Dermis blood vessel endothelial cell (primary cell): ENCODE measurements at places on chromosomes 2 and 18. TPM values are rescaled to one million over a fixed set of nuclear protein-coding genes. Genes with fewer than 3 reads are reported as not detected.
A peak's percentile ranks its signal among the peaks of the same experiment; 100 is the strongest.

The B3GNT7 gene
- total RNA-seq, result 12.1 and 13.6 TPM in 2 replicates

DNA sequence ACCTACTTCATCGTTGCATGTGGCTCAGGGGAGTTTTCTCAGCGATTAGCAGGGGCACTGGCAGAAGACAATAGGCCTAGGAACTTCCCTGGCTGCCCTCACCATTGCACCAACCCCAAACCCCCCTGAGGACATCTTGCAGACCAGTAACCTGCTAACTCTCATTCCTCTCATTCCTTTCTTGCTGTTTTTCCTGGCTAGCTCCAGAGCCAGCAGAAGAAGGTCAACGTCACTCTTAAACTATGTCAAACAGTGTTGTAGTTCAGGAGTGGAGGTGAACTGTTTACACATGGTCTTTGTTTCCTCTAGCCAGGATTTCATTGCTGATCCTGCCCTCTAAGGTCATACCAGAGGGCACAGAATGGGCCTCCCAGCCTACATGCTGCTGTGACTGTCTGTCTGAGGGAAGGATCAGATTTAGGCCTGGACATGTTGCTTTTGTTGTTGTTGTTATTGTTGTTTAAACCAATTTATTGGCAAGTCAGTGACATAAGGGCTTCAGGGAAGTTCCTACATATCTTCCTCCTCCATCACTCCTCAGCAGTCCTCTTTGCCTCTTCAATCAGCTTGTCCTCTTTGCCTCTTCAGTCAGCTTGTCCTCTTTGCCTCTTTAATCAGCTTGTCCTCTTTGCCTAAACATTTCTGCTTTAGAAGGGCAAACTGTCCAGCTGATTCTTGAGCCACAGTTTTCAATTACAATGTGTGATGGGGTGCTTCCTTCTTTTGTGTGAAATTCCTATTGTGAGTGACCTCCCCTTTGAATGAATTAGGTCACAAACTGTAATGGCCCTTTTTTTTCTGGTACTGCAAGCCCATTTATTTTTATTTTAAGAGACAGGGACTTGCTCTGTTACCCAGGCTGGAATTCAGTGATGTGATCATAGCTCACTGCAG is 471.9 kb upstream of the TNP1 start:
- peak; percentile 2 for DNase-seq

GRCh38 chr2:222288590-222289277 is 10.1 kb downstream of the PAX3 start:
- DNase-seq, result no peak

GRCh38 chr18:44130376-44130942 is 550.2 kb upstream of the SETBP1 start:
- peak; percentile 35 for DNase-seq

DNA sequence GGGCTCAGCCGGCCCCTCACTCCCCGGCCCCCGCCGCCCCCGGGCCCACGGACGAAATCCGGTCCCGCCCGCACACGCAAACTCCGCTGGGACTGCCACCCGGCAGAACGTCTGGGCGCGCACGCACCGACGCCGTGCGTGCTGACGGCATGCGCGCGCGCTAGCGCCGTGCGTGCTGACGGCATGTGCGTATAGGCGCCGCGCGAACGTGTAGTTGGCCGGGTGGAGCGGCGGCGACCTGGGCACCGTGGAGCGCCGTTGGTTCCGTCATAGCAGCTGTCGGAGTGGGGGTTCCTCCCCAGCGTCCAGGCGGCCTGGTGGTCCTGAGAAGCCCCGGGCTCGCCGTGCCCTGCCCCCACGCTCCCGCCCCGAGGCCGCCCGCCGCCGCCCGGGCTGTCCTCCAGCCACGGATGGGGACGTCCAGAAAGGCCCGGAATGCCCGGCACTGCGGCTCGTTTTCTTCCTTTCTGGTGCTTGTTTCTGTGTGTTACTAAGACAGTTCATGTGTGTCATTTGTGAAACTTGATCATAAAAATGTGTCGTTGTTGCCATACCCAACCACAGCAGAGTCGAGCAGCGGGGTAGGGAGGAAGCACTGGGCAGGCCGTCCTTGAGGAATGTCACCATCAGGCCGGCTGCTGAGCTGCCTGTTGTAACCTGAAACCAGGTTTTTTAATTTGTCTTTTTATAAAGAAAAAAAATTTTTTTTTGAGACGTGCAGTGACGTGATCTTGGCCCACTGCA is at the start of gene TXNL4A:
TXNL4A (minus strand) TSS at position 113 of the 744 bp plus-strand sequence. CDS start 171 bp downstream, outside the sequence.
- DNase-seq, result peak; percentile 95

GRCh38 chr18:54558609-54559585 is 32.1 kb upstream of the DYNAP start:
- DNase-seq, result peak; percentile 47

GRCh38 chr2:150484461-150485021 is 2.9 kb downstream of the RND3 start:
- peak; percentile 37 for DNase-seq

DNA sequence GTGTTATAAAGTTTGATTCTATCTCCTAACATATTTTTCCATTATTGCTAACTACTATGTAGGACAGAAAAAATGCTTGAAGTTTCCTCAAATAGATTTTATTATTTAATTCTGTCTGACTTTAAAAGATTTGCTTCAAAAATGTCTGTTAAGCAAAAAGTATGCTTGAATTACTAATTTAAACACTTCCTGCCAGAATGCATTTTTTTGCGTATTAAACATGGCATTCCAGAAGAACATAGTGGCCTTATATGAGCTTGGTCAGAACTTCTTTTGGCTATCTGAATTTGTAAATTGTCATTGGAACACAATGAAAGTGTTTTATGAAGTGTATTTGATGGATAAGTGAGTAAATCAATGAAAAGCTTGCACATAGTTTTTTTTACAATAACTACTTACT is 37.8 kb downstream of the MBD5 start:
- no peak for DNase-seq

DNA sequence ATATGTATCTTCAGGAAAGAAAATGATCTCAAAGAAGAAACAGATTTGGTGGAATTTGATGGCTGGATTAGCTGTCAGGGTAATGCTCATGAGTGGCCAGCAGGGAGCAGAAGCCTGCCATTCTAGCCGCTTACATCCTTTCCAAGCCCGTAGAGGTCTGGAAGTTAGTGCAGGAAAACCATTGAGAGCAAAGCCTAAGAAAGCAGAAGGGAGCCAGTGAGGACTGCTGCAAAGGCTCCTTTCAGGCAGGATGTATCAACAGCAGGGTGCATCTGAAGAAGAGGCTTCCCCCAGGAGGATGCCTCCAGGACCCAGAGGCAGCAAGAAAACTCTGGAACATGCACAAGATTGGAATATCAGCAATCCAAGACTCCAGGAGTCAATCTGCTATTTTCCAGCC is 22.9 kb upstream of the LBH start:
- peak; percentile 84 for DNase-seq

GRCh38 chr2:128584296-128584890 is 265.7 kb upstream of the HS6ST1 start:
- peak; percentile 75 for DNase-seq

DNA sequence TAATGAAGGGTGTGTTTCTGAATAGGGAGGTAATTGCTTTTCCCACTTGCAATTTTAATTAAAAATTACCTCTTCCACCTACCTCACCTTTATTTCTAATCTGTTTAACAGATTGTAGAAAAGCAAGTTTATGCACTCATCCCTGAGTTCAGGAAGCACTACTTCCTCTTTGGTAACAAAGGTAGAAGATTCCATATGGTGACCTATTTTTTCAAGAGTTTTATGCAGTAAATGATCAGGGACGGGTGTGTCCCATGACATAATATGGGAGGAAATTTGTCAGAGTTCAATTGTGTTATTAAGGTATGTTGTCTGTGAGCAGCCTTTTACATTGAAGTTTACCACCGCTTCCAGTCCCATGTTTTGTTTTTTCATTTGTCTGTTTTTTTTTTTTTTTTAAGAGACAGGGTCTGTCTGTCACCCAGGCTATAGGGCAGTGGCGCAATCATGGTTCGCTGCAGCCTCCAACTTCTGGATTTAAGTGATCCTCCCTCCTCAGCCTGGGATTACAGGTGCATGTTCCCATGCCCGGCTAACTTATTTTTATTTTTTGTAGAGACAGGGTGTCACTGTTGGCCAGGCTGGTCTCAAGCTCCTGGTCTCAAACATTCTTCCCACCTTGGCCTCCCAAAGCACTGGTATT is 68.2 kb downstream of the ASAP2 start:
- peak; percentile 61 for DNase-seq

The PDE1A gene
- 1.4 and 3.0 TPM in 2 replicates for total RNA-seq

GRCh38 chr2:234544659-234545611 is 48.1 kb upstream of the ARL4C start:
- peak; percentile 75 for DNase-seq

The ZNF519 gene
- total RNA-seq, result 2.6 and 5.4 TPM in 2 replicates

- DNase-seq, result peak; percentile 81
These were observed 127.8 kb downstream of the STK39 start for GRCh38 chr2:168119515-168120141.

GRCh38 chr2:75556679-75557366 is 3.9 kb downstream of the EVA1A start:
- DNase-seq, result no peak

The AFF3 gene
- 0.05 TPM in 1 of 2 replicates, not detected in the other for total RNA-seq

The AMER3 gene
- total RNA-seq, result not detected in 2 replicates

DNA sequence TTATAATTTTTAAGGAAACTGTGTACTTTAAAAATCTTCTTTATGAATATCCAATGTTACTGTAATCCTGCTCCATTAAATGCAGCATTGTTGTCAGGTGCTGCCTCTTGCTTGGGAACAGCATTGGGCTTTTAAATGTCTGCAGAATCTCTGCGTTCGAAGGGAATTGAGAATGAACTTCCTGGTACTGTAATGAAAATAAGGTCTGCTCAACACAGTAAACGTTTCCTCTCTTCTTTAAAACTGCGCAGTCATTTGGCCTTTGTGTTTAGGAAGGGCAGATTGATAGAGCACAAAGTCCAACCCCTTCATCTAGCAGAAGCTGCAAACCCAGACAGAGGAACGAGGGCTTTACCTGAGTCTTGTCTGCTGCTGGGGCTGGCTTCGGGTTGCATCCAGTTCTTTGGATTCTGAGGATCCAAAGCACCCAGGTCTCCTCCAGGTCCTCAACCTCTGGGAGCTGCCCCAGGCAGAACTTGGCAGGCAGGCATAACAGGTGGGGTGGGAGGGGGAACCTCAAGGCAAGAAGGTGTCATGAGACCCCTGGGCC is 104.5 kb downstream of the UGGT1 start:
- peak; percentile 16 for DNase-seq

- peak; percentile 32 for DNase-seq
These were observed 134.1 kb upstream of the SERPINE2 start for GRCh38 chr2:224173210-224173609.

GRCh38 chr18:7577706-7578105 is 10.6 kb downstream of the PTPRM start:
- no peak for DNase-seq

GRCh38 chr2:236661061-236661761 is 91.6 kb downstream of the ACKR3 start:
- peak; percentile 48 for DNase-seq

GRCh38 chr18:3453540-3454364 is 3.8 kb downstream of the TGIF1 start:
- peak; percentile 94 for DNase-seq

- DNase-seq, result no peak
These were observed 38.9 kb downstream of the GAREM1 start for GRCh38 chr18:32431753-32432152.

DNA sequence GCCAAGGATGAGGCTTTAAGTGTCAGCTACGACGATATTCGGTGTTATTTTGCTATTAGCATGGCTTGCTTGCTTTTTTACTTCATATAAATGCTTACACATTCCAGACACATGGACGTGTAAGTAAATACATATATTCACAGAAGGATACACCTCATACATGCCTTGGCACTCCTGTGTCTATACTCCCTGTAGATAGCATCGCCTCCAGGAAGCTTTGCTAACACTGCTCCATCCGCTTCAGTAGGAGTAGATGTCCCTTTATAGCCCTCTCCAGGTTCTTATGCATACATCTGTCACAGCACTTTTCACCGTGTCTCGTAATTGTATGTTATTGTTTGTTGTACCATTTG is 27.5 kb upstream of the KCTD1 start:
- no peak for DNase-seq

GRCh38 chr2:12773586-12774394 is 57.1 kb downstream of the TRIB2 start:
- DNase-seq, result no peak

DNA sequence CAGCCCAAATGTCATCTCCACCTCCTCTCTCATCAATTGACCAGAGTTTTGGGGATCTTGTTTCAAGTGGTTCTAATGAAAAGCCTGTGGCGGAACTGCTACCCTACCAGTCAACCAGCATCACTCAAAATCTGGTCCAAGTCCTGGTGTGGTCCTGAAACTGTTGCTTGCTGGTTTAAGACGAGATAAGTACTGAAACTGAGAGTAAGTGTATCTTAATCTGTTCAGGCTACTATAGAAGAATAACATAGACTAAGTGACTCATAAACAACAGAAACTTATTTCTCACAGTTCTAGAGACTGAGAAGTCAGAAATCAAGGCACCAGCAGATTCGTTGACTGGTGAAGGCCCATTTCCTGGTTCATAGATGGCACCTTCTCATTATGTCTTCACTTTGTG is 879 bp upstream of the GALNT5 start:
- DNase-seq, result no peak

- DNase-seq, result no peak
These were observed 148.3 kb downstream of the GRB14 start for GRCh38 chr2:164473021-164473420.

DNA sequence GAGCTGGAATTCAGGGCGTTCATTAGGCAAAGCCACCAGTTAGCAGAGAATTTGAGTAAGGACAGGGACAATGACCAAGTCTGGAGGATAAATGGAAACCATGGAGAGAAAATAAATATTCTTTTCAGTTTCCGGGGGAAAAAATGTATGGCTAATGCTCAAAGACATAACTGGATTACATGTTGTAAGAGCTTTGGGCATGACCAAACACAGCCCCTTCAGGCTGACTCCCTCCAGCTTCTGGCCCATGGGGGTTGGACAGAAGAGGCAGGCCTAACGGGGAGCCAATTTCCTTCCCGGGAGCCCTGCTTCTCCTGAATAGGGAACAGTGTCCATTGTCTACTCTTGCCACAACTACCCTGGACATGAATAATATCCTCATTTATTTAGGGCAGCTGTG is 39.5 kb upstream of the FOXI3 start:
- DNase-seq, result no peak

The WNT10A gene
- total RNA-seq, result under 0.01 and 0.05 TPM in 2 replicates

- DNase-seq, result no peak
These were observed 71.2 kb downstream of the FIGN start for GRCh38 chr2:163664610-163665009.

The SOCS6 gene
- 36.6 and 42.3 TPM in 2 replicates for total RNA-seq
